ENCODE measurements at places on chromosomes 6 and 20.

GRCh38 chr6:157891544-157892362, 68.7 kb downstream of the SNX9 start:
- no peak for DNase-seq

DNA sequence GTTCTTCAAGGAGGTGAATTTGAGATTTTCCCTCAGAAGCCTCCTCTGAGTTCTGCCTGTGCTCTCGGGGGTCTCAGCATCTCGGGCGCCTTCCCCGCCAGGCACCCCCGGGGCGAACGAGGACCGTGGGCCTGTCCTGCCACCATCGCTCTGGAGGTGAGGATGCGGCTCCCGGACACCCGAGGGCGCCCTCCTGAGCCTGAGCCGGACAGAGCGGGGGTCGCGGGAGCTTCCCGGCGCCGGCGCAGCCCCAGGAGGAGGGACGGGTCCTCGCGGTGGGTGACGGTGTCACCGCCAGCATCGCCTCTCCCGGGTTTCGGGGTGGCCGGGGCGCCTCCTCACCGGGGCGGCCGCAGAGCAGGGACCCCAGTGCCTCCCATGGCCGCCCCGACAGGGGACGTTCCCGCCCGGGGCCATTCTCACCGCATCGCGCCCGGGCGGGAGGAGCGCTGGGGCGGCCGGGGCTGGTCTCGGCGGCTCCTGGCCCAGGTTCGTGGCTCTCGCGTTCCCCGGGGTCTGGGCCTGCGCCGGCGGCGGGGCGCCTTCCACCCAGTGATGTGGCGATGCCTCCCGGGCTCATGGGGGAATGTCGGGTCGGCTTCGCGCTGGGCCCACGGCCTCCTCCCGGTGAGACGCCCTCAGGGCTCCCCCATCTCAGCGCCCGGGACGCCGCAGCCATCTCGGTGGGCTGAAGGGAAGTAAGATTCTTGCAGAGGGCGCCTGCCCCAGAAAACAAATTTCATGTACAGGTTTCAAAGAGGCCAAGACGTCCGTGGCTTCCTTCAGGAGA, 210.5 kb downstream of the ERMARD start:
- no peak for DNase-seq

DNA sequence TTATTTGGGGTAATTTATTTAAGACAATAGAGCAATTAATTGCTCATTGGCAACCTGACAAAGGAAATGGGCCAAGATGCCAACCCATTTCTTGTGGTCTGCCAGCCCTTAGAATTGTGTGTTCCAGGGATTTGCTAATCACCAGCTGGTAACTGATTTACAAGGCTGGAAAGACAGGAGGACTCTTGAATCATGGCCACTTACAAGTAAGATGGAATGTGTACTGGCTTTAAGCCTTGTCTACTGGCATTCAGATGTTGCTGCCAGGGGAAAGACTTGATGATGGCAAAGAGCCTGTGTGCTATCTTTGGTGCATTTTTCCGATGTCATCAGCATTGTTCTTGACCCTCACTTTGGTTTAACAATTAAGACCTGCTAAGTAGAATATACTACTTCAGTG, 91.0 kb downstream of the BCKDHB start:
- DNase-seq: no peak

DNA sequence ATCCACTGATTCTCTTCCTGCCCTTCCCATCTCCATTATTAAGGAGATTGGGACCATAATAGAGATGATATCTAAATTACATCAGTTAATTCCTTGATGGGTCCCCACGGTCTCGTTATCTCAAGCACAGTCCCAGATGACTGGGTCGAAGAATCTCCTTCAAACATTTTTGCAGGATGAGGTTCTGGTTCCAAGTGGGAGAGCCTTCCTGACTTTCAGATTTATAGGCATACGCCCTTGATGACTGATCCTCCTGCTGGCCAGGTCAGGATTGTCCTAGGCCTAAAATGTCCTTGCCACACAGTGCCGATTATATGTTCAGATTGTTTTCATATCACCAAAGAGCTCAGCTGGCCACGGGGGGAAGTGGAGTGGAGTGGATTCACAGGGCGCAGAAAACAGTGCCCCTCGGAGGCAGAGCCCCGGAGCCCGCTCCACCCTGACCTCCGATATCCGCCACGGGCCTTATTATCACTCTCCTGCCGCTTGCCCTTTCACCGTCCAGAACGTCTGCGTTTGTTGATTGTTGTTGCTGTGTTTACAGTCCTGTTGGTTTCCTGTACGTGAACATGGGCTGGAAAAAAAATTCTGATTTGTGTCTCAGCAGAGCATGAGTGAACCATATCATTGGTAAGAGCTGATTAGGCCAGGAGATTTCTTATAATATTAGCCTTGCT, 8.9 kb downstream of the BMP6 start:
- DNase-seq: no peak

GRCh38 chr6:126574301-126574700, 234.4 kb downstream of the CENPW start:
- DNase-seq: no peak

- no peak for DNase-seq
These were observed 6.0 kb upstream of the TJAP1 start for GRCh38 chr6:43471399-43471798.

GRCh38 chr6:141464490-141464889, 668.2 kb upstream of the GJE1 start:
- no peak for DNase-seq

DNA sequence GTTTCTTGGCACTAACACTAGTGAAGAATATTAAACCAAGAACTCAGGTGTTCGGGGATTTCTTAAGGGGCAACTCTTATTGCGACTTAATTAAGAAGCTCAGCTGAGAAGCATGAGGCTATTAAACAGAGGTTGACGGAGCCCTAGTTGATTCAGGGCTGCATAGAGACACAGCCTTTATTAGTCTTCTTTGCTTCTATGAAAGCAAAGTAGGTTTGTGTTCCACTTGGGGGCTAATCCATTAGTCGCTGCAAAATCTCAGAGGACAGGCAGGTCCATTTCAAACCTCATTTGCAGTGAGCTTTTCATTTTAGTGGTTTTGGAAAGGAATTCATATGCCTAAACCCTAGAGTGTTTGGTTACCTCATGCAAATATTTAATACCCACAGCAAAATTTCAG, 506.6 kb upstream of the SULF2 start:
- no peak for DNase-seq

GRCh38 chr6:34919651-34920050, 30.6 kb downstream of the ANKS1A start:
- no peak for DNase-seq

DNA sequence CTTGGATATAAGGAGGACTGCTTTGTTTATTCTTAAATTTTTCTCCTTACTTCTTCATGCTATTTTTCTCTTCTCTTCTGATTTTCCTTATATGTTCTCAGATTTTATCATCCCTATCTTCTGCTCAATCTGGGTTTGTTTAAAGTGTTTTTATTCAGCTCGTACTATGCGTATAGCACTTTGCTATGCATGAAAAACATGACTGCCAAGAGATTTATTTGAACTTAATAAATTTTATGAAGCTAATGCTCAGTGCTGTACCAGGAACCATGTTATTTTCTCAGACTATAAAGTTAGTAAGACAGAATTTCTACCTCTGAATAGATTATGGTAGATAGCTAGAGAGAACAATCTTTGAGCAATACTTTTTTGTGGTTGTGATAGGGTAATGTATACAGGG, 305.9 kb downstream of the LAMA2 start:
- no peak for DNase-seq

DNA sequence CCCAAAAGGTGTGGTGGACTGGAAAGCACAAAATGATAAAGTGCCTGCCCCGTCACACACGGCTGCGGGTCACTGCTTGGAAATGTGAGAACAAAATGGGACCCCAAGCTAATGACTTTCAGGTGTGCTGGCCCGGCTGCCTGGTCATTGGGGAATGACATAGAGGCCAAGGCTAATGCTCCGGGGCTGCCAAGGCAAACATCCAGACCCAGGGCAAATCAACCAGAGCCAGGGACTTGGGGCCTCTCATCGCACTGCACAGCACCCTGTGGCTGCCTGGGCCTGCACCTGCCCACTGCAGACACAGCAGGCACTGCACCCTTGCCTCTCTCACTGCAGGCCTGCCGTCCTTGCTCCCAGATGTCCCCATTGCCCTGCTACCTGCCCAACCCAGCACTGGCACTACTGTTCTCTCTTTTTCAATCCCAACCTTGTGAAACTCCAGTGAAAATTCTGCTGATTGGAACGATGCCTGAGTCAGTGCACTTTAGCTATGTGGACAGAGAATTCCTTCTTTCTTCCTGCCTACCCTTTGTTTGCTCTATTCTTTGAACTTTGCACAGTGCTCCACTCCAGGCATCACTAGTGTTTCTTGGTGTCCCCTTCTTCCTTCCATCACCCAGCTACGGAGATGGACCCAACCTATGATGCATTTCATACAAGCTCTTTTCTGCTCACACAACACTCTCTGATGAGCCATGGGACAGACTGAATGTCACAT, 849.5 kb downstream of the MAFB start:
- no peak for DNase-seq

DNA sequence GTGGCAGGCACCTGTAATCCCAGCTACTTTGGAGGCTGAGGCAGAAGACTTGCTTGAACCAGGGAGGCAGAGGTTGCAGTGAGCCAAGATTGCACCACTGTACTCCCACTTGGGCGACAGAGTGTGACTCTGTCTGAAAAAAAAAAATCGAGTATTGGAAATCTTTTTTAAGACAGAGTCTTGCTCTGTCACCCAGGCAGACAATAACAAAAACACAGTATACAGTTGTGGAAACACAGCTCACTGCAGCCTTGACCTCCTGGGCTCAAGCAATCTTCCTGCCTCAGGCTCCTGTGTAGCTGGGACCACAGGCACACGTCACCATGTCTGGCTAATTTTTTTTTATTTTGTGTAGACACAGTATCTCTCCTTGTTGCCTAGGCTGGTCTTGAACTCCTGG, 15.0 kb downstream of the NANP start:
- no peak for DNase-seq

GRCh38 chr6:52904562-52905279, 4.8 kb downstream of the GSTA3 start:
- no peak for DNase-seq

- DNase-seq: no peak
These were observed 600.0 kb downstream of the QKI start for GRCh38 chr6:164014346-164015087.

DNA sequence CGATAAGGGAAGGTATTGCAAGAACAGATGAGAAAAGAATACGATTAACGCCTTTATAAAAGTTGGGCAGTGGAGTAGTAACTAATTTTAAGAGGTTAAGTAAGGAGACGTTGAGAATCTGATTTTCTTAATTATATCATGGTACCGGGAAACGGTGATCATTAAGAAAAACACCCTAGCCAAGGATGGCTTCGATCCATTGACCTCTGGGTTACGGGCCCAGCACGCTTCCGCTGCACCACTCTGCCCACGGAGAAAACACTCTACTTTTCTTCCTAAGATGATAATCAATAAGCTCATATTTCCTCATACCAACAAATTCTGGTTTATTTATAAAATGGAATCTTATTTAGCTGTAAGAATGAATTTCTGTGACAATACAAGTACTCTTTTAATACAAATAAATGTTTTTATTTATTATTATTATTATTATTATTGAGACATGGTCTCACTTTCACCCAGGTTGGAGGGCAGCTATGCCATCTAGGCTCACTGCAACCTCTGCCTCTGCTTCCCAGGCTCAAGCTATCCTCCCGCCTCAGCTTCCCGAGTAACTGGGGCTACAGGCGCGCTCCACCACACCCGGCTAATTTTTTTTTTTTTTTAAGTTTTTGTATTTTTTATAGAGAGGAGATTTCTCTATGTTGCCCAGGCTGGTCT, 8.3 kb downstream of the POM121L2 start:
- DNase-seq: no peak

DNA sequence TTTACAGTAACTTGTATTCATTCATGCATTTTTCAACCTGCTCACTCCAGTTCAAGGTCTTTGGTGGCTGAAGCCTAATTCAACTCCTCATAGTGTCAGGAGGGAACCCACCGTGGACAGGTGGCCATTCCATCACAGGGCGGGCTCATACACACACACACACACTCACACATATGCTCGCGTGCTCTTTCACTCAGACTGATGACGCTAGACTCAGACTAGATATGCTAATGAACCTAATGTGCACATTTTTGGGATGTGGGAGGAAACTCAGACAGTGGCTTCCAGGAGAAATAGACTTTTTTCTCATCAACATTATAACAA, 56.7 kb downstream of the TRIM27 start:
- DNase-seq: no peak

- DNase-seq: no peak
These were observed at the start of gene SPDEF for GRCh38 chr6:34556031-34556471. TSS of gene SPDEF (minus strand) at chr6:34556329. CDS start at chr6:34544455, 11,874 bp downstream.

DNA sequence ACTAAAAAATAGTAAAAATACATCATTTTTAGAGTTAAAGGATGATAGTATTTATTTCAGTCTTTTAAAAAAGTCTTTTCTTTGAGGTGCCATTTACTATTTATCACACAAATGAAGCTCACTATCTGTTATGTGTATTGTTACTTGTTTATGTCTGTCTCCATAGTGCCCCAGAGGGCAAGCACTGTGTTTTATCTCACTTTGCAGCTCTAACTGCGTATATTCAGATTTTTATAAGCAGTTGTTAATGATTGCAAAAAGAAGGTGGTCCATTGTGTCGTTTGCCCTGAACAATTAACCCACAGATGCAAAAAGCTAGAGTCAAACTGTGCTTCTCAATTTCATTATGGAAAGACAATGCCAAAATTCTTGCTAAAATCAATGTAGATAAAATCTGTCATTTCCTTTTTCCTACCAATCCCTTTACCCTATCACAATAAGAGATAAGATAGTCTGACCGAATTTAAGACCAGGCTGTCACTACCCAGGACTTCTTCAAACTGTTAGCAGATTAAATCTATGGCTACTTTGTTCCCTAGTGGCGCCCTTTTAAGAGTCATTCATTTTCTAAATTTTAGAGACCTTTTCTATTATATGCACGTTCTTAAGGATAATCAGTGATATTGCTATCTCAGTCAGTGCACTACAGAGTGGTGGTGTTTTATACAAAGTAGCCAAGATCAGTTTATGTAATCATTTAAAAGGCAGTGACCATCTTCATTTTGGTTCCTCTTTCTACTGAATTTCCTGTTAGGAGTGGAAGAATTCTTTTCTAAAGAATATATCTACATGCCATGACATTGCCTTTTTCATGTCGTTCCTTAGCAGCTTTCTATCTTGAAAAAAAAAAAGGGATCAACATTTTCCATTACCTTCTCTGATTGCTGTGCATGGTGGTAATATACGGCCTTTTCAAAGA, 133.1 kb upstream of the PRDM1 start:
- no peak for DNase-seq

- DNase-seq: no peak
These were observed 113.7 kb upstream of the JARID2 start for GRCh38 chr6:15132167-15132566.

- DNase-seq: no peak
These were observed 70.1 kb upstream of the BMP2 start for GRCh38 chr20:6697228-6697972.

- DNase-seq: no peak
These were observed 9.3 kb downstream of the COX7A2 start for GRCh38 chr6:75234126-75234865.

All from stimulated activated CD4-positive, alpha-beta T cell treated with anti-CD3 and anti-CD28 coated beads, Interleukin-12 subunit alpha, Interleukin-12 subunit beta, amount 100 ng/mL, for 48 hours (primary cell).